ENCODE measurements at places on chromosomes 7 and 10. TPM values are rescaled to one million over a fixed set of nuclear protein-coding genes. Genes with fewer than 3 reads are reported as not detected.

Gene VWA2
- total RNA-seq, result not detected

Gene GRID1
- not detected for total RNA-seq

Gene PRPS1L1
- not detected for total RNA-seq

Gene IL15RA
- 11.9 TPM for total RNA-seq

Gene ASB10
- total RNA-seq, result not detected

Gene TFR2
- not detected for total RNA-seq

Gene MCM10
- total RNA-seq, result 3.2 TPM

Gene FAM25A
- not detected for total RNA-seq

Gene SPDYE11
- not detected for total RNA-seq

Gene FAM180A
- total RNA-seq, result 1.7 TPM

Gene CUZD1
- total RNA-seq, result 0.29 TPM

Gene PTF1A
- total RNA-seq, result not detected

Gene WEE2
- total RNA-seq, result not detected

Gene HSPA12A
- 12.4 TPM for total RNA-seq

Gene AMZ1
- total RNA-seq, result 1.7 TPM

Gene CCDC3
- not detected for total RNA-seq

Gene GPR22
- total RNA-seq, result 0.71 TPM

Gene TBATA
- total RNA-seq, result not detected

Gene COL17A1
- not detected for total RNA-seq

Gene LIPJ
- not detected for total RNA-seq

Gene ZNF365
- 1.2 TPM for total RNA-seq

Gene LIPF
- total RNA-seq, result not detected

Gene SP4
- 4.1 TPM for total RNA-seq

Measured in myometrial cell (primary cell).